ENCODE measurements at places on chromosomes 2 and 18. TPM values are rescaled to one million over a fixed set of nuclear protein-coding genes. Genes with fewer than 3 reads are reported as not detected.

DNA sequence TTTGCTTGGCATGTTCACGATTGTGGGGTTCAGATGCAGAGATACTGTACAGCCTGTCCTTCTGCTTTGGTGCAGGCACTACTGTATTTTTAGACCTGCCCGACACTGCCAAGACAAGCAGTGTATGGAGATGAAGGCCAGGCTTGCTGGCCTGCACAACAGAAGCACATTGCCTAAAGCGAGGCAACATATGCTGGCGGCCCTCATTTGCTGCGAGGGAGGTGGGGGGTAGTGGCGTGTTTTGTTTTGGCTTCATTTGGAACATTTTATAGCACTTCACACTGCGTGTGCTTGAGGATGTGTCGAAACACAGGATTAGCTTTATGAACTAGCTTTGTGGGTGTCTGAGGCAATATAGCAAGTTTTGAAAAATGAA, 27.0 kb downstream of the TMEM182 start:
- H3K4me1 ChIP-seq = peaks cover 21% of the 10 kb centered on the region
- H3K27ac ChIP-seq = no peak overlapping the region
- no peaks in the 10 kb centered on the region for H3K27me3 ChIP-seq
- H3K4me3 ChIP-seq = no peak overlapping the region
- DNase-seq = peak; percentile 90

GRCh38 chr18:39951142-39951720, 2003.8 kb upstream of the PIK3C3 start:
- H3K4me3 ChIP-seq = no peak overlapping the region
- no peaks in the 10 kb centered on the region for H3K27me3 ChIP-seq
- no peak overlapping the region for H3K27ac ChIP-seq
- DNase-seq = no peak

Gene PAIP2B
- 1.8 TPM for polyA plus RNA-seq

DNA sequence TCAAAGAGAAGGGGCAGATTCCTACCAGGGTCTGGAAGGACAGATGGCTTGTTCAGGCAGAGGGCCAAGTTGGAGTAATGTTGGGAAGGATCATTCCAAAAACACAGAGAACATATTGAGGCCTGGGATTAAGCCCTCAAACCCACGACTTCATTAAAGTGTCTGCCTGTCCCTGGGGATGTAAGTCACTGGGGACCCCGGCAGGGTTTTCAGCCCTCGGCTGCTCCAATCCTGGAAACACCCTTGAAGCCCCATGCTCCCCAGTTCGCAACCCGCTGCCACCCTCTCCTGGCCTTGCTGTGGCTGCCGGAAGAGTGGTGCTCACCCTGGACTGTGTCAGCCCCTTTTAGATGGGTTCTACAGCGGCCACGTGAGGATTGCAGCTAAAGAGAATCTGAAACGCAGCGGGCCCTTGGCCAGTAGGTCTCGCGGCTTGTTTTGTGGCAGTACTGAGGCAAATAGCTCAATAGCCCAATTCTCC, 79.9 kb downstream of the EPAS1 start:
- peak overlapping the region; percentile 7 for H3K27ac ChIP-seq
- peaks cover 6% of the 10 kb centered on the region for H3K36me3 ChIP-seq
- no peaks in the 10 kb centered on the region for H3K4me1 ChIP-seq
- DNase-seq = no peak

DNA sequence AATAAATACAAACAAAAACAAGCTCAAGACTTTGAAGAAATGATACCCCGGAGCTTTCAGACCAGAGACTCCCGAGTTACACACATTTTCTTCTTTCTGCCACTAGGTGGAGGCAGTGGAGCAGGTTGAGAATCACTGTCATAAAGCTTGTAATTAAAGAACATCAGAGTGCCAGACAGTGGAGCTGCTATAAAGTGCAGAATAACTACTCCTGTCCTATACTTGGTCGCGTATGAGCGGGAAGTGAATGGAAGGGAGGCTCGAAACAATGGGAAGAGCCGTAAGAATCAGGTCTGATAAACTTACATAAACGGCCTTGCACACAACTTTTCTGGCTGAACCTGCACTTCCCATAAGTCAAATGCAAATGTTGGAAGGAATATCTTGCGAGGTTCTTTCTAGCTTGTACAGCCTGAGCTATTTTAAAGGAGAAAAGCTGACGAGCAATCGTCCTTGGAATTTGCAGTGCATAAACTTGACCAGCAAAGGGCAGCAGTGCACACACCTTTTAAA, 189.0 kb downstream of the RPIA start:
- no peaks in the 10 kb centered on the region for H3K4me1 ChIP-seq
- no peak for DNase-seq
- no peaks in the 10 kb centered on the region for H3K27me3 ChIP-seq
- peak overlapping the region; percentile 23 for H3K4me3 ChIP-seq
- H3K27ac ChIP-seq = peak overlapping the region; percentile 52
- no peaks in the 10 kb centered on the region for H3K36me3 ChIP-seq

Gene NT5DC4
- polyA plus RNA-seq = not detected

- DNase-seq = no peak
- H3K27ac ChIP-seq = no peak overlapping the region
- H3K27me3 ChIP-seq = no peaks in the 10 kb centered on the region
- H3K4me3 ChIP-seq = no peak overlapping the region
- H3K4me1 ChIP-seq = no peaks in the 10 kb centered on the region
Measured at GRCh38 chr2:169664600-169664977, 29.6 kb downstream of the CFAP210 start.

Gene IL37
- polyA plus RNA-seq = not detected

Gene ANKRD30B
- 0.13 TPM for polyA plus RNA-seq

DNA sequence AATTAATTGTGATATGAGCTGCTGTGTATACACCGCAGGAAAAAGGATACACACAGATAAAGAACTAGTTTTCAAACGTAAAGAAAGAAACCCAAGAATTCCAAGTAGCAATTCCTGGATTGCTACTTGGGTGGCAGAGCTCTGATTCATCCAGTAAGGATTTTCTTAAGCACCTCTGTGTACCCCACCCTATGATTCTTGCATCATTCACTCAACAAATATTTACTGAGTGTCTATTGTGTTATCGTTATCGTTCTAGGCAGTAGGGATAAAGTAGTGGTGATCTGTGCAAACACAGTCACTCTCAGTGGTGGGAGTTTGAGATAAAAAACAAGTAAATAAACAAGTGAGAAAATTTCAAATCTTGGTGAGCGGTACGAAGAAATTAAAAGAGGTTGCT, 4.9 kb upstream of the TMEM200C start:
- DNase-seq = no peak
- peaks cover 51% of the 10 kb centered on the region for H3K27me3 ChIP-seq
- H3K27ac ChIP-seq = no peak overlapping the region
- H3K4me3 ChIP-seq = no peak overlapping the region
- H3K36me3 ChIP-seq = no peaks in the 10 kb centered on the region
- H3K4me1 ChIP-seq = peaks cover 7% of the 10 kb centered on the region

GRCh38 chr2:227821043-227821942, 7.7 kb downstream of the CCL20 start:
- H3K36me3 ChIP-seq = no peaks in the 10 kb centered on the region
- no peaks in the 10 kb centered on the region for H3K27me3 ChIP-seq
- H3K27ac ChIP-seq = no peak overlapping the region
- H3K4me1 ChIP-seq = peaks cover 7% of the 10 kb centered on the region
- no peak overlapping the region for H3K4me3 ChIP-seq

GRCh38 chr2:140943867-140944266, 1186.9 kb downstream of the LRP1B start:
- no peaks in the 10 kb centered on the region for H3K36me3 ChIP-seq
- no peak for DNase-seq

GRCh38 chr18:48018851-48019250, 88.4 kb upstream of the SMAD2 start:
- no peak for DNase-seq
- H3K27ac ChIP-seq = no peak overlapping the region
- no peaks in the 10 kb centered on the region for H3K36me3 ChIP-seq
- H3K4me1 ChIP-seq = no peaks in the 10 kb centered on the region

Gene LBX2
- 1.8 TPM for polyA plus RNA-seq

DNA sequence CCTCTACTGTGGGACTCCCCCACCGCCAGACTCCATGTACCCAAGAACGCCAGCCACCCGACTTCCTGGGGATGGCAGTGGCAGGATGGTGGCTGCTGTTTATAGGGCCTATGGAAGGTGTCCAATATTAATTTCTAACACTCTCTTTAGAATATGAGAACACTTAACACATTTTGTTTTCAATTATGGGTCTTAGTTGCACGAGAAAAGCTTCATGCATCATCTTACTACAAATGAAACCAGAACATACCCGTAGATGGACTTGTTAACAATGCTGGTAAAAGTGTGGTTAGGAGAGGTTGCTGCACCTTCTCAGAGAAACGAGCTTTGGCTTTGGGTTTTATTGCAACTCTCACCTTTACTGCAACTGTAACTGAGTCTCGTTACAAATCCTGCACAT, 335.6 kb upstream of the ID2 start:
- no peak overlapping the region for H3K4me3 ChIP-seq
- no peaks in the 10 kb centered on the region for H3K27me3 ChIP-seq
- no peak for DNase-seq
- H3K36me3 ChIP-seq = no peaks in the 10 kb centered on the region
- no peak overlapping the region for H3K27ac ChIP-seq

Gene TEKT4
- polyA plus RNA-seq = not detected

DNA sequence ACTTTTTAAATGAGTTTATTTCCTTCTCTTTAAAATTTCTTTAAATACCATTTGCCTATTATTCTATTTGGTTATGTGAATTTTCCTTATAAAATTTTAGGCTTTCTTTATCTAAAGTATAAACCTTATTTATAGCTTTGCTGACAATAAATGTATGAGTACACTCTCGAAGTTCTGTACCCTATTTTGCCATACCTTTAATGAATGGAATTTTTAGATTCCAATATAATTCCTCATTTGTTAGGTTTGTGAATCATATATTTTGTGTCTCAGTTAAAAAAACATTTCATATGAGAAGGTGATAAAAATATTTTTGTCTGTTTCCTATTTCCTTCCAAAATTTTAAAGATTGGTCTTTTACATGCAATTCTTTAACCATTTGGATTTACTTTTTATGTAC, 427.4 kb upstream of the SLC8A1 start:
- no peaks in the 10 kb centered on the region for H3K36me3 ChIP-seq
- H3K27ac ChIP-seq = no peak overlapping the region
- no peaks in the 10 kb centered on the region for H3K27me3 ChIP-seq
- no peaks in the 10 kb centered on the region for H3K4me1 ChIP-seq
- H3K4me3 ChIP-seq = no peak overlapping the region

DNA sequence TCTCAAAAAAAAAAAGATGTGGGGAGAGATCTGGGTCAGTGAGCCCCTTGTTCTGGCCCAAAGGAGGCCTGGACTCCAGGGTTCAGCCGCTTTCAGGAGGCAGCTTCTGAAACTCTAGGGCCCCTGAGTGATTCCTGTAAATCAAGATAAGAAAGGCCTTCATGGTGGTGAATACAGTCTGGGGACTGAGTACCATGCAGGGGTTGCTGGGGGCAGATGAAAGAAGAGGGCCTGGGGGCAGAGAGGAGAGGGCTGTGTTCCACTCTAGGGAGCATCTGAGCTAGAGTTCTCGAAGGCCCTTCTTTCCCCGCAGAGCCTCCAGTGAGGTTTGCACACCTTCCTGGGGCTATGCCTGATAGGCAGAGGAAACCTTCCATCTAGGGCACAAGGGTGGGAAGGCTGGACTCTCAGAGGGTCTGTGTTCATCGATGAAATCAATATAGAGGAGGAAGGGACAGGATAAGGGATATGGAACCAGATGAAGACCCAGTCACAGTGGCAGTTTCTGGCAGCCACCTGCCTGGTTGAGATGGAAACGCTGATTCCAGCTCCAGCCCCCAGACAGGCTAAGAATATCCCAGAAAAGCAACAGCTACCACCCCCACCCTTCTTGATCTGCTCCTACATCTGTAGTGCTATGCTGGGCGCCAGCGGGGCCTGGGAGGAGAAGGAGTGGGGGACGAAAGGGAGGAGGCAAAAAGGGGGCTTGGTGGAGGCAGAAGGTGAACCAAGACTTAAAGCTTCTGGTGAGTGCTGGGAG, 4.7 kb upstream of the CDK5R2 start:
- no peak overlapping the region for H3K4me3 ChIP-seq
- H3K36me3 ChIP-seq = no peaks in the 10 kb centered on the region
- DNase-seq = no peak
- H3K27me3 ChIP-seq = peaks cover 11% of the 10 kb centered on the region
- H3K4me1 ChIP-seq = no peaks in the 10 kb centered on the region
- H3K27ac ChIP-seq = no peak overlapping the region

DNA sequence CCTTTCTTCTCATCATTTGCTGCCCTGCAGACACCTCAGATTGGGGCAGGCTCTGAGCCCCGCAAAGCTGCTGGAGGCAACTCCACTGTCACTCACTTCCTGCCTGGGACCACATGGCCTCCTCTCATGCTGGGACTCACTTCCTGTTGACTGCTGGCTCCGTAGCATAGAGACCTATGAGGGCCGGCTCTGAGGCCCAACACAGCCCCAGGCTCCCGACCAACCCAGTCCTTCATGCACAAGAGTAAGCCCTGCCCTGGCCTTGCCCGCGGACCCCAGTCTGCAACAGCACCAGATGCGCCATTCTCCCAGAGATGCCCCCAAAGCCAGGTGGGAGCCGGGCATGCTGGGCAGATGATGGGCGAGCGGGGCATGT, 55.7 kb downstream of the DNMT3A start:
- DNase-seq = no peak
- peaks cover 12% of the 10 kb centered on the region for H3K4me1 ChIP-seq
- H3K36me3 ChIP-seq = peaks cover 12% of the 10 kb centered on the region
- H3K4me3 ChIP-seq = no peak overlapping the region
- H3K27me3 ChIP-seq = no peaks in the 10 kb centered on the region

GRCh38 chr2:174587579-174587978, 10.0 kb downstream of the WIPF1 start:
- H3K27ac ChIP-seq = peak overlapping the region; percentile 6
- no peak for DNase-seq
- H3K27me3 ChIP-seq = no peaks in the 10 kb centered on the region
- H3K4me1 ChIP-seq = no peaks in the 10 kb centered on the region

GRCh38 chr2:176149481-176149938, 1.8 kb upstream of the HOXD4 start:
- no peaks in the 10 kb centered on the region for H3K4me1 ChIP-seq
- H3K27ac ChIP-seq = no peak overlapping the region
- DNase-seq = no peak

GRCh38 chr2:154588838-154589237, 109.7 kb upstream of the KCNJ3 start:
- H3K27me3 ChIP-seq = no peaks in the 10 kb centered on the region
- no peak for DNase-seq

GRCh38 chr18:67652288-67652687, 135.8 kb upstream of the DSEL start:
- H3K27me3 ChIP-seq = no peaks in the 10 kb centered on the region
- no peak for DNase-seq
- no peaks in the 10 kb centered on the region for H3K36me3 ChIP-seq
- no peaks in the 10 kb centered on the region for H3K4me1 ChIP-seq

Gene PPP1R1C
- polyA plus RNA-seq = 3.5 TPM

GRCh38 chr18:48292229-48292628, 117.0 kb downstream of the ZBTB7C start:
- H3K27ac ChIP-seq = no peak overlapping the region
- DNase-seq = no peak
- no peaks in the 10 kb centered on the region for H3K4me1 ChIP-seq
- no peaks in the 10 kb centered on the region for H3K27me3 ChIP-seq
- H3K4me3 ChIP-seq = no peak overlapping the region

- no peak overlapping the region for H3K27ac ChIP-seq
- H3K4me1 ChIP-seq = no peaks in the 10 kb centered on the region
- H3K27me3 ChIP-seq = no peaks in the 10 kb centered on the region
- no peaks in the 10 kb centered on the region for H3K36me3 ChIP-seq
Measured at GRCh38 chr18:7329016-7329415, 98.1 kb downstream of the LRRC30 start.
